ENCODE measurements at places on chromosomes 6 and 20. TPM values are rescaled to one million over a fixed set of nuclear protein-coding genes. Genes with fewer than 3 reads are reported as not detected.

GRCh38 chr6:40962241-40962640 is 76.8 kb downstream of the UNC5CL start:
- H3K27ac ChIP-seq: no peak overlapping the region
- H3K27me3 ChIP-seq: no peaks in the 10 kb centered on the region
- DNase-seq: no peak
- no peak overlapping the region for H3K4me3 ChIP-seq
- H3K36me3 ChIP-seq: no peaks in the 10 kb centered on the region

DNA sequence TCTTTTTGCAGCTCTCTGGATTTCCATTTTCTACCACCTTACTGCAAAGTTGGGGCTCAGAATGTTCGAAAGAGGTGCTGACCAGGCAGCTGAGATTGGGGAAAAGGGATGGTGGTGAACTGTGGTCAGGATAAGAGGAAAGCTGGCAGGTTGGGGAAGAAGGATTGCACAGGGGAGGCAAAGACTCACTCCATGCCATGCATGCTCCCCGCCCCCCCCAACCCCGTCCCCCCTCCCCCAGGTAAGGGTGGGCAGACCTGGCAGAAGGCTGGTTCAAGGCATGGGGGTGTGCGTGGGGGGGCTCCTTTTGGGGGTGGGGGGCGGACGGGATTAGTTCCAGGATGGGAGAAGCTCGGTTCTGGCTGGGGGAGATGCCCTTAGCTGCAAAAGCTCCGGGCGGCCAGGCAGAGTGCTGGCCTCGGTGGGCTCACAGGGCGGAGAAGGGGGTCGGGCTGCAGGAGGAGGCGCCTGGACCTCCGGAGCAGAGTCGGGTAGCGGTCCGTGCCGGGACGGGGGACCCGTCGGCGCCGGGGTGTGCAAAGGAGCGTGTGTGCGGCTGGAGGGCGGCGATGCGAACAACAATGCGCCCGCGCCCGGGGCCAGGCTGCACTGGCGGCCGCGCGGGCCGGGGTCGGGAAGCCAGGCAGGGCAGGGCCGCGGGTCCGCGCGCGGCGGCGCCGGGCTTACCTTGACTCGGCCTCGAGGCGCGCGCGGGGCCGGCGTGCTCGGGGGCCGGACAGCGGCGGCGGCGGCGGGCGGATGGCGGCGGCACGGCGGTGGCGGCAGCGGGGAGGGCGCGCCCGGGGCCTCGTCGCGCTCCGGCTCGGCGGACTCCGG is 880 bp downstream of the ADNP start:
- peak; percentile 26 for DNase-seq
- H3K4me3 ChIP-seq: peak overlapping the region; percentile 80
- peaks cover 52% of the 10 kb centered on the region for H3K4me1 ChIP-seq
- no peaks in the 10 kb centered on the region for H3K36me3 ChIP-seq

GRCh38 chr6:167760979-167761793 is 65.5 kb upstream of the AFDN start:
- H3K4me1 ChIP-seq: peaks cover 11% of the 10 kb centered on the region
- no peak overlapping the region for H3K27ac ChIP-seq
- H3K4me3 ChIP-seq: no peak overlapping the region
- no peaks in the 10 kb centered on the region for H3K27me3 ChIP-seq

DNA sequence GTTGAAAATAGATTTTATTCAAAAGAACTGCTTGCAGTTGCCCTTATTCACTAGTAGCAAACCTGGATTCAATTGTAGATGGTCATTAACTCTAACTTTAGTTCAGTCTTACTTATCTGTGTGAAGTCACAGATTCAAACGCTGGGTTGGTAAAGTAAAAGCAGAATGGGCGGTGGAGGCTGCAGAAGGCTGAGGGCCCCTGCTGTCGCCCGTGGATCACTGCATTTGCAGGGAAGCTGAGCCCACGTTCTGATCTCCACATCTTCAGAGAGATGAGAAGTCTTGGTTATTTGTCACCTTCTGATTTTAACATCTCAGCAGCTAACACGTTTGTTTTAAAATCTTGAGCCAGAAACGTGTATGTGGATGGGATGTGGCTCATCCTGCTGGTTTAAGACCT is 75.1 kb downstream of the SNX9 start:
- H3K27ac ChIP-seq: no peak overlapping the region
- DNase-seq: no peak
- H3K36me3 ChIP-seq: peaks cover 36% of the 10 kb centered on the region
- no peak overlapping the region for H3K4me3 ChIP-seq
- no peaks in the 10 kb centered on the region for H3K27me3 ChIP-seq

GRCh38 chr6:19210849-19211590 is 626.1 kb upstream of the ID4 start:
- no peak overlapping the region for H3K27ac ChIP-seq
- H3K4me1 ChIP-seq: no peaks in the 10 kb centered on the region
- H3K27me3 ChIP-seq: no peaks in the 10 kb centered on the region
- DNase-seq: no peak

The NCOA7 gene
- 16.7 TPM for total RNA-seq

- no peaks in the 10 kb centered on the region for H3K36me3 ChIP-seq
- no peak overlapping the region for H3K4me3 ChIP-seq
- H3K27me3 ChIP-seq: peaks cover 30% of the 10 kb centered on the region
- peaks cover 50% of the 10 kb centered on the region for H3K4me1 ChIP-seq
Measured at GRCh38 chr20:62362991-62363919, 3.9 kb downstream of the LAMA5 start.

The RAET1E gene
- total RNA-seq: not detected

DNA sequence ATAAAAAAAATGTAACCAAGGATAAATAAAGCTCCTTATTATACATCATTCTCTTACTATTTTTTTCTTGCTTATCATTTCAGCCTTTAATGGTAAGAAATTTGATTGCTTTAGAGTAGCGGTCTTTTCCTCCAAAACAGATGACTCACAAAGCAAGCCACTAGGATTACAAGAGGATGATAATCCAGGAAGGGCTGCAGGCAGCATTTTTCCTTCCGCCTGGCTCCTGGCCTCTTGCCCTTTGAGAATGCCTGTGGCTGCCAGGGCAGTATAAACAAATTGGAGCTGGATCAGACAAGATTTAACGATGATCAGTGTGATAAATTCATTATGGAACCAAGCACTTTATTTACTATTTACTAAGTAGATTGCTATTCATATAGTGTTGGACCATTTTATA is 9.7 kb upstream of the FBXL4 start:
- H3K36me3 ChIP-seq: no peaks in the 10 kb centered on the region
- H3K4me3 ChIP-seq: no peak overlapping the region
- H3K27ac ChIP-seq: no peak overlapping the region
- DNase-seq: peak; percentile 11
- no peaks in the 10 kb centered on the region for H3K27me3 ChIP-seq
- H3K4me1 ChIP-seq: no peaks in the 10 kb centered on the region

DNA sequence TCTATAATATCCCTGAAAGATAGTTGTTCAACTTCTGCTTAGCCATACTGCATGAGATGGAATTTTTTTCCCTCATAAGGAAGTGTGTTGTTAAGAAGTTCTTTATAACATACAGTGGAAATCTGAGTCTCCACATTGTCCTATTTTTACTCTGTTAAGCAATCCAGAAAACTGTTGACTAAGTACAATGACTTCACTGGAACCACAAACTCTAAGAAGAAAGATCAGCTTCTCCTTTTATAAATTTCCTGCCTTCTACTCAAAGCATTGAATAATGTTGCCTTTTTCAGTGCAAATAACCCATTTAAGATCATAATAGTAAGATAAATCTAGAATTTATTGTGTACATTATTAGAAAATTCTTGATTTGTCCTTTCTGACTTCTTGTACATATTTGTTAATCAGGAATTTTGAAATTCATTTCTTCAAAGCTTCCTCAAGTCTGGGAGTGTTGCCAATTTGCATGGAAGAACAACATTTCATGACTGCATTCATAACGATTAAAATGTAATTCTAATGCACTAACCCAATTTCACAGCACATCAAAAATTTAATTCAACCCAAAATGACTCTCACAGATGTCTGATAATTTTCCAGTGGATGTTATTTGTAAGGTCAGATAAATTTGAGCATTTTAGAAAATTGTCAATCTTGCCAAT is 45.6 kb upstream of the ANKEF1 start:
- no peaks in the 10 kb centered on the region for H3K4me1 ChIP-seq
- no peaks in the 10 kb centered on the region for H3K27me3 ChIP-seq
- no peak overlapping the region for H3K27ac ChIP-seq
- H3K36me3 ChIP-seq: no peaks in the 10 kb centered on the region
- no peak for DNase-seq
- H3K4me3 ChIP-seq: no peak overlapping the region

DNA sequence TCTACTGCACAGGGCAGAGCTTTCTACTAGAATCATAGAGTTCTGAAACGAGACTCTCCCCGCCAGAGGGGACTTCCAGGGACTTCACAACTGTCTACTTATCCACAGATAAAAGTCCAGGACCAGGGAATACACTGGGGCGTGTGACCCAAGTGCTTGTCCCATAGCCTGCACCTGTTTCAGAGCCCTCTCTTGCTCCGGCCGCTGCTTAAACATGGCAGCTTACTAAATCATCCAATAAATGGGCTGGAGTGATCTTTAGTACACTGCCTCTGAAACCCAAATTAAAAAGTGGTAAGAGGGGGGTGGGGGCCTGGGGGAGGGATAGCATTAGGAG is 8.9 kb upstream of the RAB44 start:
- H3K4me1 ChIP-seq: peaks cover 19% of the 10 kb centered on the region
- no peak for DNase-seq
- peaks cover 5% of the 10 kb centered on the region for H3K36me3 ChIP-seq
- H3K4me3 ChIP-seq: no peak overlapping the region
- no peaks in the 10 kb centered on the region for H3K27me3 ChIP-seq

The CENPW gene
- not detected for total RNA-seq

GRCh38 chr6:52243282-52243893 is 912 bp downstream of the IL17F start:
- H3K27me3 ChIP-seq: no peaks in the 10 kb centered on the region
- no peaks in the 10 kb centered on the region for H3K4me1 ChIP-seq
- no peak overlapping the region for H3K4me3 ChIP-seq
- H3K36me3 ChIP-seq: no peaks in the 10 kb centered on the region
- no peak for DNase-seq

- peak within 1 kb of the TSS; percentile 95 for H3K27ac ChIP-seq
- peak; percentile 60 for DNase-seq
- H3K4me1 ChIP-seq: peaks cover 15% of the 10 kb centered on the region
- no peaks in the 10 kb centered on the region for H3K36me3 ChIP-seq
- no peaks in the 10 kb centered on the region for H3K27me3 ChIP-seq
Measured at GRCh38 chr20:45911486-45912343, at the start of gene PLTP. Gene PLTP, minus strand, starts transcription at chr20:45912155. Its CDS starts 703 bp downstream, at chr20:45911452.

The SSTR4 gene
- total RNA-seq: not detected

DNA sequence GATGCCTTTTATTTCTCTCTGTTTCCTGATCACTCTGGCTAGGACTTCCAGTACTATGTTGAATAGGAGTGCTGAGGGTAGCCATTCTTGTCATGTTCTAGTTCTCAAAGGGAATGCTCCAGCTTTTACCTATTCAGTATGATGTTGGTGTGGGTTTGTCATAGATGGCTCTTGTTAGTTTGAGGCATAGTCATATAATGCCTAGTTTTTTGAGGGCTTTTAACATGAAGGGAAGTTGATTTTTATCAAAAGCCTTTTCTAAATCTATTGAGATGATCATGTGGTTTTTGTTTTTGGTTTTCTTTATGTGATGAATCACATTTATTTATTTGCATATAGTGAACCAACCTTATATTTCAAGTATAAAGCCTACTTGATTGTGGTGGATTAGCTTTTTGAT is 55.6 kb downstream of the KLHL32 start:
- H3K27ac ChIP-seq: no peak overlapping the region
- no peaks in the 10 kb centered on the region for H3K36me3 ChIP-seq
- no peak for DNase-seq
- H3K4me3 ChIP-seq: no peak overlapping the region
- H3K27me3 ChIP-seq: no peaks in the 10 kb centered on the region

DNA sequence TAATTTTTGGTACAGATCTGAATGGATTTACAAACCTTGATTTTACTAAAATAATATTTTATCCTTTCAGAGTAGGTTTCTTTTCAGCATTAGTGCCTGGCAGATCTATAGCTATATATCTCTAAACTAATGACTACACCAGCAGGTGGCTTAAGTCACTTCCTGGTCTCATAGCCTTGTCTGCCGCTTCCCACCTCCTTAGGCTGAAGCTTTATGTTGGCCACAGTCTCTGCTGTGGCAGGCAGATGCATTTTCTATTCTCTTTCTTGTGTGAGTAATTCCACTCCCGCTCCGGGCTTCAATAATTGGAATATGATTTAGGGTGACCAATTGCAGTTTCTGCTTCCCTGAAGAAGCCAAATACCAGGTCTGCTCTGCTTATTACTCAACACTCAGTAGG is 226.8 kb upstream of the HS3ST5 start:
- no peak overlapping the region for H3K4me3 ChIP-seq
- H3K27me3 ChIP-seq: no peaks in the 10 kb centered on the region
- H3K4me1 ChIP-seq: no peaks in the 10 kb centered on the region
- DNase-seq: no peak
- no peak overlapping the region for H3K27ac ChIP-seq
- no peaks in the 10 kb centered on the region for H3K36me3 ChIP-seq

- H3K4me3 ChIP-seq: peak overlapping the region; percentile 69
- H3K4me1 ChIP-seq: peaks cover 10% of the 10 kb centered on the region
- peak overlapping the region; percentile 84 for H3K27ac ChIP-seq
- DNase-seq: no peak
Measured at GRCh38 chr6:87588756-87589407, 905 bp downstream of the RARS2 start.

DNA sequence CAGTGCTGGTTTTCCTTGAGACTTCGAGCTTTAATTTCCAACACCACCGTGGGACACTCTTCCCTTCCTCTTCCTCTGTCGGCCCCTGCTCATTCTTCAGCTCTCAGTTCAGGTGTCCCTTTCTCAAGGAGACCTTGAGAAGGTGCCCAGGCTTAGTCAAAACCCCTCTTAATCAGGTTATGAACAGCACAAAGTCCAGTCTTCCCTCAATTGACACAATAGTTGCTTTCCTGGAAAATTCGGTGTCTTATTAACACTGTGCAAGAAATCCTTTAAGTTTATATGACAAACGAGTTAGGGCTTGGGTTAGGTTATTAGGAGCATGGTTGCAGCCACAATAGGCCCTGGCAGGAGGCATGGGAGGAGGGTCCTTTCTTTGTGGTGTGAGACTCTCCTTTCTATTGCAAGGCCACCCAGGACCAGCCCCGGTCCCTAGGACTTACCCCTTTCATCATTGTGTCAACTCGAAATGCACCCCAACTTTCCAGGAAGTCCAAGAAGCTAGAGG is 1.5 kb upstream of the NSFL1C start:
- no peaks in the 10 kb centered on the region for H3K27me3 ChIP-seq
- peak overlapping the region; percentile 89 for H3K27ac ChIP-seq
- no peaks in the 10 kb centered on the region for H3K36me3 ChIP-seq
- H3K4me1 ChIP-seq: peaks cover 27% of the 10 kb centered on the region

DNA sequence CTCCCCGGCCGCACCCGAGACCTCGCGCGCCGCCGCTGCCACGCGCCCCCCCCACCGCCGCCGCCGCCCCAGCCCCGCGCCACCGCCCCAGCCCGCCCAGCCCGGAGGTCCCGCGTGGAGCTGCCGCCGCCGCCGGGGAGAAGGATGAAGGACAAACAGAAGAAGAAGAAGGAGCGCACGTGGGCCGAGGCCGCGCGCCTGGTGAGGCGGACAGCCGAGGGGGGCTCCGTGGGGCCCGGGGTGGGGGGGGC is 426 bp downstream of the ASXL1 start:
- peaks cover 41% of the 10 kb centered on the region for H3K4me1 ChIP-seq
- H3K4me3 ChIP-seq: peak overlapping the region; percentile 97
- no peaks in the 10 kb centered on the region for H3K27me3 ChIP-seq
- no peaks in the 10 kb centered on the region for H3K36me3 ChIP-seq
- peak overlapping the region; percentile 94 for H3K27ac ChIP-seq
- no peak for DNase-seq

The COL21A1 gene
- 4.8 TPM for total RNA-seq

Data from transverse colon (tissue), 4 donors.